ENCODE measurements at places on chromosomes 1 and 21.

DNA sequence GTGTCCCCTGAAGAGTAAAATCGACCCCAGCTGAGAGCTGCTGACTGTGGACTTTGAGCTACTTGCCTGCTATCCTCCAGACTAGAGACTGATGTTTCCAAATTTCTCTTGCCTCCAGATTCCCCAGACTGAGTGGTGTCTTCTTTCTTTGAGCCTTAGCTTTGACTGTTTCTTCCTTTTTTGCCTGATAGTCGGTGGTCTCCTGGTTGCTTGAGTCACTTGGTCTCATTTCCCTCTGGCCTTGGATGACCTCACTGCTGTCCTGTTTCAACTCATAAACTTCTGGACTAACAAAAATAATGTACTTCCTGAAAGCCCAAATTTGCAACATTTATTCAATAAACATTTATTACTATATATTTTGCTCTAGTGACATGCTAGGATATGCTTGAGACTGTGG lies 52.9 kb upstream of the DIPK1A start:
- DNase-seq = no peak

DNA sequence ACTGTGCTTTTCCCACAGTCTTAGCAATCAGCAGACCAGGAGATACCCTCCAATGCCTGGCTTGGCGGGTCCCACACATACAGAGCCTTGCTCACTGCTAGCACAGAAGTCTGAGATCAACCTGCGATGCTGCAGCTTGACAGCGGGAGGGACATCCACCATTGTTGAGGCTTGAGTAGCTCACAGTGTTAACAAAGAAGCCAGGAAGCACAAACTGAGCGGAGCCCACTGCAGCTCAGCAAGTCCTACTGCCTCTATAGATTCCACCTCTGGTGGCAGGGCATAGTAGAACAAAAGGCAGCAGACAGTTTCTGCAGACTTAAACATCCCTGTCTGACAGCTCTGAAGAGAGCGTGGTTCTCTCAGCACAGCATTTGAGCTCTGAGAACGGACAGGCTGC lies 33.4 kb downstream of the MNDA start:
- no peak for DNase-seq

DNA sequence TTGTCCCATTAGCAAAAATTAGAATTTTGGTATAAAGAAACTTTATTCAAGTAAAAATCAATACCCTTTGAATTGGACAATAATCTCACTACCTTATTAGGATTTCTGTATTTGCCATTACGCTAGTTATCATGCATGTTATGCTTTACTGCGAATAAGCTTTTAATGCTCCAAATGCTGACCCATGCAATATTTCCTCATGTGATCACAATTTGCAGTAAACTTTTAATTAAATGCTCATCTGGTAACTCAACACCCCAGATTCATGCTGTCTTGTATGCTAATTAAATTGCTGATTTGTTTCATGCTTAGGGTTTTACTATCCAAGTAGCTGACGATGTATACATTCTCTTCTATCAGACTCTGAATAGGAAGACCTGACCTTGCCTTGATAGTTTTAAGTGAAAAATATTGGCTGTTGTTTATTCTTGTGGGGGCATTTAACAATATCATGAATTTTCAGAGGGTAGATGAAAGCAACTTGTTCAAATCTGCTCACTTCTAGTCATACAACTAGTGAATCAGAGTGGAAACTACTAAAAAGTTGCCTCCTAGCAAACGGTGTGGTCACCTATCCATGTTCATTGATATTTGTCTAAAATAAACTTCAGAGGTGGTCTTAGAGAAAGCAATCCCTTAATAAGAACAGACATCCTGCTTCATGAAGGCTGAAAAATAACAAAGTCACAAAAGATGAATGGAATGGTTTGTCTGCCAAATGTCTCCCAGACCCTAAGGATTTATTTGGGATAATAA lies 5.6 kb downstream of the XCL1 start:
- DNase-seq = no peak

- DNase-seq = no peak
These were observed 1.1 kb downstream of the URB1 start for GRCh38 chr21:32391755-32392154.

- DNase-seq = no peak
These were observed 667.1 kb upstream of the PKN2 start for GRCh38 chr1:88016947-88017346.

GRCh38 chr1:5978452-5978851 lies 13.8 kb downstream of the NPHP4 start:
- no peak for DNase-seq

- no peak for DNase-seq
These were observed 80.2 kb upstream of the F3 start for GRCh38 chr1:94621802-94622201.

- no peak for DNase-seq
These were observed 50.0 kb upstream of the WNT2B start for GRCh38 chr1:112458756-112459155.

- no peak for DNase-seq
These were observed 193.6 kb downstream of the RPS6KC1 start for GRCh38 chr1:213244664-213245091.

DNA sequence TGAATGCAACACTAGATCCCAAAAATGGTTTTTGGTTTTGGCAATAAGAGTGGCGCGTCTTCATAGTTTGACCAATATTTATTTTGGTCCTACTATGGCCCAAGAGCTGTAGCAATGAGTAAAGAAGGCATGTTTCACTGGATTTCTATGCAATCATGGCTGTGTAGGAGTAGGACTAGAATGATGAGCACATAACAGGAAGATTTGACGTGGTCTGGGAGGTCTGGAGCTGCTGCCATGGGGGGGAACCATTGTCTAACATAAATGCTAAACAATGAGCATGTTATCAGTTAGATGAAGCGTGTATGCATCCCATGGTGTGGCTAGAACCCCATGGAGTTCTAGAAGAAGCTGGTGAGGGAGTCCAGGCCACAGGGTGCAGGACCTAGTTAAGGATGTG lies 38.3 kb downstream of the OLIG1 start:
- no peak for DNase-seq

DNA sequence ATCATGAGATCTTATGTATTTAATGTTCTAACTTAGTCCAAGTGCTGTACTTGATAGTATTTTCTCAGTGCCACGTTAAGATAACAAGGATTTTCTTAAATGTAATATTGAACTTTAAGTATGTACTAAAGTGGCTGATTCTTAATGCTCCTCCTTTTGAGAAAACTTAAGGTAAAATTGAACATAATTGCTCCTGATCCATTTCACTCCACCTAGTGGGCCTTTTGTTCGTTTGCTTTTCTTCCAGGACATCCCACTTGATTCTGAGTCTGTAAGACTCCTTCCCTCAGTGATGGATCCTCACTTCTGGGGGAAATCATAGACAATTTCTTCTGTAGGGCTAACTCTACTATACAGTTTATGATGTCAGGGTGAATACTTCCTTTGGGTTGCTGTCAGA lies 173.1 kb downstream of the LMO4 start:
- DNase-seq = no peak

- no peak for DNase-seq
These were observed 160.3 kb downstream of the PTPRU start for GRCh38 chr1:29396438-29397255.

Data from stimulated activated CD4-positive, alpha-beta T cell treated with anti-CD3 and anti-CD28 coated beads, TNF-alpha, amount 100 ng/mL, for 1 hour (primary cell).